ENCODE measurements at places on chromosomes 4 and X.

GRCh38 chr4:171891038-171891437 lies 77.8 kb downstream of the GALNTL6 start:
- DNase-seq = no peak

DNA sequence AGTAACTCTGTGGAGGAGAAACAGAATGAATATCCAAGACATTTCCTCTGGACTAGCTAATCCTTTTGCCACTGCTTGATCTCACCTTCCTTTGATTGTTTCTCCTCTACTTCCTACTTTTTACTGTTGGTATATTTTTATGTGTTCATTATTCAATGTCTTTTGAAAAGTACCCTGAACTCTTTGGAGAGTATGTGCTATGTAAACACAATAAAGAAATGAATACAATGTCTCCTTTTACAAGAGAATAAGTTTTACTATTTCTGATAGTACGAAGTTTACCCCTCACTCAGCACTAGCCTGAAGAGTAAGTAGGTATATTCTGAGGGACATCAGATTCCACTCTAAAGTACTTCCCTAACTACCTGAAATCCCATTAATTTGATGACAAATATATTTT lies 19.9 kb downstream of the CLDN2 start:
- no peak for DNase-seq

DNA sequence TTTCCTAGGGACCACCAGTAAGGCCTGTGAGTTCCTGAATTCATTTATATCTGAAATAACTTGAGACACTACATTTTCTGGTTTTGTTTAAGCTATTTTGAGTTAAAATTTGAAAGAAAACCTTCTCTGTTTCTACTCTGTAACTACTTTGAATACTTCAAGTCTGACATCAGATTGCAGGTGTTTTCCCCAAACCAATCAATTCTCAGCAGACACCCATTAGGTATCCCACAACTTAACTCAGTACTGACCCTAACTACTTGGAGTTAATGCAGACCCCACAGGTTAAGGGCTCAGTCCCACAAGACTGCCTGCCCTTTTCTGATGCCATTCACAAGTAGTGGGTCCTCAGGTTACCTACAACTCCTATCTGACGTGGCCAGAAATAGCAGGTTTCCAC lies 1100.0 kb upstream of the SLIT2 start:
- no peak for DNase-seq

DNA sequence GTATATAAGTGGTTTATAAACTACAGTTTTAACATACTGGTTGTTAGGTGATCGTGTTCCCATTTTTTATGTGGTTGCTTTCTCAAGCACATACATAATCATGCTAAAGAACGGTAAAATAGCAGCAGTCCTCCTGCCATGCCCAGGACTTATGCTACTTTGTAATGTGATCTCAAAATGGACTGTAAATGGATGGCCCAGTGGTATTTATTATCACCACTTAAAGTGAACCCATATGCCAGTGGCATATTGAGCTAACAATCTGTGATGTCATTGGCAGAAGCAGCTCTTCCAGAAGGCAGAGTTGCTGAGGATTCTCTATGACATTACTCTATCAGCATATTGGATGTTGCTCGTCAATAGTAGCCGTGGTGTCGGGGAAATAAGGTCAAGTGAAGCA lies 28.6 kb downstream of the ANK2 start:
- DNase-seq = peak; percentile 83

- DNase-seq = no peak
Measured at GRCh38 chrX:11285651-11286050, 7.6 kb upstream of the AMELX start.

GRCh38 chr4:17781300-17782287 lies at the start of gene FAM184B:
FAM184B (minus strand) TSS chr4:17781621; CDS start chr4:17781299, 322 bp downstream.
- peak; percentile 39 for DNase-seq

GRCh38 chrX:119424999-119425398 lies 25.9 kb downstream of the SLC25A43 start:
- DNase-seq = no peak

GRCh38 chr4:109969919-109970318 lies 57.2 kb downstream of the EGF start:
- no peak for DNase-seq

DNA sequence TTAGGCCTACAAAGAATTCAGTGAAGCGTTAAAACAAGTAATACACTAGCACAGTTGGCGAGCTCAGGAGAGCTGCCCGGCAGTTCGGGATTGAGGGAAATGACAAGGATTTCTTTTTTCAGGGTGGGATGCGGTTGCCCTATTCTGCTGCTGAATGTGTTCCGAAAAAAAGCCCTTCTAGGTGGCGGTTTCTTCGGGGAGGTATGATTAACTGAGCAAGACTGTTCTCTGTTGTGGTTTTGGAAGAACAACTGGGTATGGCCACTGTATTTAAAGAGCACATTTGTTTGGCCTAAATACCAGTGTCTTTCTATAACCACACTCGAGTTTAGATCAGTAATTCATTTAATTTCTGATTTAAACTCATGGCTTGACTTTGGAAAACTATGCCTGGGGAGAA lies 459.7 kb upstream of the FAT1 start:
- DNase-seq = no peak

- DNase-seq = no peak
Measured at GRCh38 chrX:107482046-107482445, 32.6 kb downstream of the FRMPD3 start.

DNA sequence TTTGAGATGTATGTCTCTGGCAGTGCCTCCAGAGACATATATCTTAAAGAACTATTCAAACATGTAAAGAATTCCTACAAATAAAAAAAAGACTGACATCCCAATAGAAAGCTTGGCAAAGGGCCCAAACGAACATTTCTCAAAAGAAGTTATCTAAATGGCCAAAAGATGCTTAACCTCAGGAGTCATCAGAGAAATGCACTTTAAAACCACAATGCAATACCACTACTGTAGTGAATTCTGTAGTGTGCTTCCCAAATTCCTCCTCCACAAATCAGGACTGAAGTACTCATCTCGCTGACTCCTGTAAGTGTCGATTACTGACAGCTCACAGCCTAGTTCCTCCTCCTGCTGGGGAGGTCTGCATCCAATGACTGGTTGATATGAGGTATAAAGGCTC lies 129.0 kb upstream of the MAMLD1 start:
- no peak for DNase-seq

DNA sequence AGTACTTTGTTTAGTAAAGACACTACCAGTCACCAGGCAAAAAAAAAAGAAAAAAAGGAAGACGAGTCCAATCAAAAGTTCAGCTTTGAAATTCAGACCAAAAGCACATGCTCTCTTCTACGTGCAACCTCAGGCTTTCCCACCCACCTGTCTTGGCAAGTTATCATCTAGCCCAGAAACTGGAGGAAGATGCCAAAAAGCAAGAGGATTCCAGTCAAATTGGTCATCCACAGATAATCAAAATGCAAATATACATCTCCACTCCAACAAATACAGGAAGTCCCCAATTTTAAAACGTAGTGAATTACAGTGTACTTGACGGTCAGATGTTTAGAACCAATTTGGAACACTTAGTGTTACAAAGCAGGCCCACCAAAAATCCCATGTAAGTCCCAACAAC lies 96.5 kb downstream of the PALLD start:
- DNase-seq = no peak

DNA sequence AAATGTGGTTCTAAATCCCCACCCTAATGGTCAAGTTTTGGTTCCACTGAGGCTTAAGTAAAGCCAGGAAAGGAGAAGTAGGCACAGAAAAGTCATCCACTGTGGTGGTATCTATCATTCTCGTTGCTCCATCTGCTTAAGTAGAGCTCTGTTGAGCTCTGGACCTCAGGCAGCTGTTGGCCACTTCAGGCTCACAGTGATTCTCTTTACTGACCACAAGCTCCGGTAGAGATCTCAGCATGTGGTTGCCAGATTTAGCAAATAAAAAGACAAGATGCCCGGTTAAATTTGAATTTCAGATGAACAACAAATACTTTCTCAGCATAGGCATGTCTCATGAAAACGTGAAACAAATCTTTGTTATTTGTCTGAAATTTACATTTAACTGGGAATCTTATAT lies 132.3 kb upstream of the PTCHD1 start:
- DNase-seq = no peak

- no peak for DNase-seq
Measured at GRCh38 chr4:38292529-38292928, 332.3 kb downstream of the PTTG2 start.

DNA sequence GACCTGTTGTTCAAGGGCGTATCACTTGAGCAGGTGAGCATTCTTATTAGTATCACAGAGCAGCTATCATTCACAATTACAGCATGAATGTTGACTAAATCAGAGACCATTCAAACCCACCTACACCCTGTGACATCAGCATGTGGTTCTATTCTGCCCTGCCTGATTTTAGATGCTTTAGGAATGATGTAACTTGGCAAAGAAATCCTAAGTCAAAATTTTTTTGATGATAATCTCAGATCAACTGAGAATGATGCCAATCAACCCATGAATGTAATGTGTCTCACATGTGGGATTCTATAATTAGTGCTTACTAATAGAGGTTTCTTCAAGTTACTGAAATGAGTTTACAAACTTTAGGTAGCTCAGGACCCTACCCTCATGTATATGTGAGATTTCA lies 13.4 kb upstream of the CHIC2 start:
- no peak for DNase-seq
